ENCODE measurements at places on chromosomes 2 and 18.
A peak's percentile ranks its signal among the peaks of the same experiment; 100 is the strongest.

DNA sequence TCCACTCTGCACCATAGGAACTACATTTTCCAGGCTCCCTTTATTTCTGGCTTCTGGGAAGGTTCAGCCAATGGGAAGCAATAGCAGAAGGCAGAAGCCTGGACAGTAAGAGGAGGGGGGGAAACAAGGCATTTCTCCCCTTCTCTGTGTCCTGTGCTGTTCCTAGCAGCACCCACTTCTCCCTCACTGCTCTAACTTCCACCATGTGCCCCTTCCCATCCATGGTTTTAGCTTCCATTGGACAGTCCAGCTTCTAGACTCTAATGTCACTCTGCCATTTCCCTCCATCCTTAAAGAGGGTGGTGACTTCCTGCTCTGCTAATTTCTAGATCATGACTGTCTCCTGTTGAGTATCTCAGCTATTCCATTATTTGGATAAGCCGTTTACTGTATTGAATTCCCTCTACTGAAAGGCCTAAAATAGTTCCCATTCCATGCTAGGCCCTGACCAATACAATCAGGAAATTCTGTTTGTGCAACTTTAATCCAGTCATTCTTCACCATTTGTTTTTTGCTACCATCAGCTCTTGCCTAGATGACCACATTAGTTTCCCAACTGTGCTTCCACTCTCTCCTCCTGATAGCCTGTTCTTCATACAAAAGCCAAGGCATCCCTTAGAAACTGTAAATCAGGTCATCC lies 20.8 kb upstream of the LYPD1 start:
- no peak for DNase-seq

DNA sequence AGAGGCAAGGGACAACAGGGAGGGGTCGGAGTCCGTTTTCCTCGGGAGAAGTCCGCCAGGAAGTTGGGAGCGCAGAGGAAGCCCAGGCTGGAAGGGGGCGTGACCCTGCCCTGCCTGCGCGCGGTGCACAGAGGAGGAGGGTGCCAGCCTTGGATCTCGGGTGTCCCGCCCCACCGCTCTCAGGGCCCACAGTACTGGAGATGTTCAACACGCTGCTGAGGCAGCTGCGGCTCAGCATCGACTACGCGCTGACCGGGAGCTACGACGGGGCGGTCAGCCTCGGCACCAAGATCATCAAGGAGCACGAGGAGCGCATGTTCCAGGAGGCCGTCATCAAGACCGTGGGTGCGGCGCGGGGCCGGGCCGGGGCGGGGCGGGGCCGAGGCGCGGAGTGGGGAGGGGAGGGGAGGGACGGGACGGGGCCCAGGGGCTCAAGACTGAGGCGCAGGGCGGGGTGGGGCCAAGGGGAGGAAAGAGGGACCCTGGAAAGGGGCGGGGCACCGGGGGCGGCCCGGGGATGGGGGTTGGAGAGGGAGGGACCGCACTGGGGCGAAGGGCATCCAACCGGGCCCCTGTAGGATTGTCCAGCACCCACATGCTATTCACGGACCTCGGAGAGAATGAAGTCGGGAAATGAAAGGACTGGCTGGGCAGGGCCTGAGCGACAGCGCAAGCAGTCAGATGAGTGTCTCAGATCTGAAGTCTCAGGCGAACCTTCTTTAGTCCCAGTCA lies 36.6 kb downstream of the POMC start:
- peak; percentile 50 for DNase-seq

- no peak for DNase-seq
Measured at GRCh38 chr2:152304836-152305235, 30.1 kb upstream of the FMNL2 start.

- no peak for DNase-seq
Measured at GRCh38 chr2:199850218-199850717, 724 bp downstream of the FTCDNL1 start.

- DNase-seq, result no peak
Measured at GRCh38 chr2:10790228-10790973, 22.2 kb downstream of the PDIA6 start.

DNA sequence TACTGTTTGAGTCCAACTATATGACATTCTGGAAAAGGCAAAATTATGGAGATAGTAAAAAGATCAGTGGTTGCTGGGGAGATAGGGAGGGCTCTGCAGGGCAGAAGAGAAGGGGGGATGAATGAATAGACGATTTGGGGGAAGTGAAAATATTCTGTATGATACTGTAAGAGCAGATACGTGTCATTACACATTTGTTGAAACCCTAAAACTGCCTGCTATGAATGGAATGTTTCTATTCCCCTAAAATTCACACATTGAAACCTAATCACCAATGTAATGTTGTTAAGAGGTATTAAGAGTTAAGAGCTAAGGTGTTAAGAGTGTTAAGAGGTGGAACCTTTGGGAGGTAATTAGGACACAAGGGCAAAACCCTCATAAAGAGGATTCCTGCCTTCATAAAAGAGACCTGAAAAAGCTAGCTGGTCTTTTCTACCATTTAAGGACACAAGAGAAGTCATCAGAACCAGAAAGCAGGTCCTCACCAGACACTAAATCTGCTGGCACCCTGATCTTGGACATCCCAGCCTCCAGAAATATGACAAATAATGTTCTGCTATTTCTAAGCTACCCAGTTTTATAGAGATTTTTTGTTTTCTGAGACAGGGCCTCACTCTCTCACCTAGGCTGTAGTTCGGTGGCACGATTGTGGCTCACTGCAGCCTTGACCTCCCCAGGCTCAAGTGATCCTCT lies 76.2 kb downstream of the ATAD2B start:
- no peak for DNase-seq

All from neural progenitor cell (in vitro differentiated cells).